Colonic mucosa (tissue), 4 donors: ENCODE measurements at places on chromosomes 2 and 18.

GRCh38 chr2:70743677-70744076, 24.3 kb downstream of the ADD2 start:
- DNase-seq = no peak

- no peak for DNase-seq
These were observed 68.3 kb upstream of the SESTD1 start for GRCh38 chr2:179332903-179333302.

GRCh38 chr2:185268651-185269050, 470.0 kb upstream of the FSIP2 start:
- no peak for DNase-seq

GRCh38 chr2:136255648-136256461, 137.9 kb upstream of the CXCR4 start:
- DNase-seq = no peak

DNA sequence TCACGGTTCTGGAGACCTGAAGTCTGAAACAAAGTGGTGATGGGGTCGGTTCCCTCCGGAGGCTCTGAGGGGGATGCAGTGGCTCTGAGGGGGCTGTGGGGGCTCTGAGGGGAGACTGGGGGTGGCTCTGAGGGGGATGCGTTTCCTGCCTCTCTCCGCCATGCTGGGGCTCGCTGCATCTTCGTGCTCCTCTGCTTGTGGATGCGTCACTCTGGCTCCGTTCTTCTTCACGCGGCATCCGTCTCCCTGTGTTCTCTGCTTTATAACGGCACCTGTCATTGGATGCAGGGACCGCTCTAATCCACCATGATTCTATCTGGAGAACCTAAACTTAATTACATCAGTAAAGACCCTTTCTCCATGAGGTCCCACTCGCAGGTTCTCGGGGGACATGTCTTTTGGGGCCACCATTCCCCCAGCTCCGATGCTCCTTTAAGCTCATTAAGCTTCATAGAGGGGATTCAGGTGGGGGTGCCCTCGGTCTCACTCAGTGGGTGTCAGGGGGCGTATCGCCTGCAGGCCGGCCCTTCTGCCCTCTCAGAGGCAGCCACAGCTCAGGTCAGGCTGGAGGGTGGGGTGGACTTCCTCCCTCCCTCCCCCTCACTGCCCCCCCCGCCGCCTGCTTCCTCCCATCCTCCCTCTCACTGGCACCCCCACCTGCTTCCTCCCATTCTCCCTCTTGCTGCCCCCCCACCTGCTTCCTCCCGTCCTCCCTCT, 18.4 kb downstream of the RTP5 start:
- no peak for DNase-seq

- no peak for DNase-seq
These were observed 95.7 kb downstream of the B3GNT2 start for GRCh38 chr2:62291517-62292137.

GRCh38 chr18:3265564-3266033, 3.7 kb downstream of the MYL12B start:
- no peak for DNase-seq

GRCh38 chr2:24771061-24771460, 22.1 kb downstream of the PTRHD1 start:
- no peak for DNase-seq

DNA sequence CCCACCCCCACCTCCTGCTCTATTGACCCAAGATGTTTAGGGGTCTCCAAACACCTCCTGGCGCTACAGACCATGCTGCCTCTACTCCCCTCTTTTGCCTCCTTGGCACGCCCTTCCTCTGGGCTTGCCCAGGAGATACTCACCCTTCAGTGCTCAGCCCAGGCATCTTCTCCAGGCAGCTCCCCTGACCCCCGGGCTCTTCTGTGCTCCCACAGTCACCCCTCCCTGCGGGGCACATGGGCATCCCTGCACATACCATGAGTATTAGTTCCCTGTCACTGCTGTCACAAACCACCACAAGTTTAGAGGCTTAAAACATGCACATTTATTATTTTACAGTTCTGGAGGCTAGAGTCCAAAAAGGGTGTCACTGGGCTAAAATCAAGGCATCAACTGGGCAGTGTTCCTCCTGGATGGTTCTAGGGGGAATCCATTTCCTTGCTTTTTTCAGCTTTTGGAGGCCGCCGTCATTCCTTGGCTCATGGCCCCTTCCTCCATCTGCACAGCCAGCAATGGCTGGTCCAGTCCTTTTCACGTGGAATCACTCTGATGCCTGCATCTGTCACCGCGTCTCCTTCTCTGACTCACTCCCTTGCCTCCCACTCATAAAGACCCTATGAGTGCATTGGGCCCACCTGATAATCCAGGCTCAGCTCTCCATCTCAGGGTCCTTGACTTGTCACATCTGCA, 230.4 kb upstream of the COPS8 start:
- no peak for DNase-seq

- no peak for DNase-seq
These were observed 26.8 kb downstream of the SLC30A6 start for GRCh38 chr2:32192418-32192817.

- DNase-seq = peak; percentile 69
These were observed 22.8 kb downstream of the ZSCAN30 start for GRCh38 chr18:35267161-35267651.

GRCh38 chr2:174052584-174052976, 87.4 kb upstream of the SP3 start:
- DNase-seq = no peak

GRCh38 chr18:73950116-73950700, 197.4 kb downstream of the FBXO15 start:
- DNase-seq = no peak

- DNase-seq = no peak
These were observed 906.7 kb downstream of the NRXN1 start for GRCh38 chr2:50125246-50125645.

- no peak for DNase-seq
These were observed 18.4 kb upstream of the CLASP1 start for GRCh38 chr2:121667618-121668017.

DNA sequence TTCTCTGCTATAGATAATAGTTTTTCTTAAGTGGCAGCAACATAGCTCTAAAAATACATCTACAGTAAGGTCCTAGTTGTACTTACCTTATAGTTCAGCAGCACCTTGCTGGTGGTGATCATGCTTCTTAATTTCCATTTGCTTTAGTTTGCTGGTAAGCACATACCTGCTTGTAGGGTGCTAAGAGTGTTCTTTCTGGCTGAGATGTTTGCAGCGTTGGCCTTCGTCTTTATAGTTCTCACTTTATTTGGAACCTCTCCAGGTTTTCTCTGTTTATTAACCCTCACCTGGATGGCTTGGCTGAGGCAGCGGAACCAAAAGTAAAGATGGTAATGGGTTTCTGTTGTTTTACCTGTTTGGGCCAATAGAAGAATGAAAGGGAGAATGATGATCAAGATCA, 123.6 kb upstream of the EFEMP1 start:
- no peak for DNase-seq

DNA sequence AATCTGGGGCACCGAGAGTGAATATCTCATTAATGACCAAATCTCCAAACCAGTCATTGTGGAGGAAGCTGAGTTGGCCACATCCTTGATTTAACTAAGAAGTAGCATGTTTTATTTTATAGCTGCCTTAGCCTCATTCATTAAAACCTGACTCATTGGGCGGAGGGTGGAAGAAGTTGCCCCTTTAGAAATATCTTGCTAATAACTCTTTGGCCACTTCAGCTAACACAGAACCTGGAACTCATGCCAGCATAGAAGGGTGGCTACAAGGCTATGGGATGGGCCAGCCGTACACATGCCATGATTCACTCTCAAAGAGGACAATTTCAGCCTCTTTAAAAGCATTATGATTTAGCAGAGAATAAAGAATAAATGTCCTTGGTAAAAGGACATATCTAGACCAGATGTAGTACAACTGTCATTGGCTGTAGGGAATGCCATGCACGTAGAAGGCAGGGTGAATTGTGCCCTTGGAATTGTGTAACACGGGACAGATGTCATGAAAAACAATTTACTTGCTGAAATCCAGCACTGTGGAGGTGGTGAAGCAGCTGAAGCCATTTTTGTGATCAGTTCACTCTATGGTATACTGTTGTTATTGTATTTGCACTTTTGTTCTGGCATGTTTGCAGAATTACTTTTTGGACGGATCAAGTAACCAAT, 330.0 kb downstream of the PLCL1 start:
- DNase-seq = no peak

DNA sequence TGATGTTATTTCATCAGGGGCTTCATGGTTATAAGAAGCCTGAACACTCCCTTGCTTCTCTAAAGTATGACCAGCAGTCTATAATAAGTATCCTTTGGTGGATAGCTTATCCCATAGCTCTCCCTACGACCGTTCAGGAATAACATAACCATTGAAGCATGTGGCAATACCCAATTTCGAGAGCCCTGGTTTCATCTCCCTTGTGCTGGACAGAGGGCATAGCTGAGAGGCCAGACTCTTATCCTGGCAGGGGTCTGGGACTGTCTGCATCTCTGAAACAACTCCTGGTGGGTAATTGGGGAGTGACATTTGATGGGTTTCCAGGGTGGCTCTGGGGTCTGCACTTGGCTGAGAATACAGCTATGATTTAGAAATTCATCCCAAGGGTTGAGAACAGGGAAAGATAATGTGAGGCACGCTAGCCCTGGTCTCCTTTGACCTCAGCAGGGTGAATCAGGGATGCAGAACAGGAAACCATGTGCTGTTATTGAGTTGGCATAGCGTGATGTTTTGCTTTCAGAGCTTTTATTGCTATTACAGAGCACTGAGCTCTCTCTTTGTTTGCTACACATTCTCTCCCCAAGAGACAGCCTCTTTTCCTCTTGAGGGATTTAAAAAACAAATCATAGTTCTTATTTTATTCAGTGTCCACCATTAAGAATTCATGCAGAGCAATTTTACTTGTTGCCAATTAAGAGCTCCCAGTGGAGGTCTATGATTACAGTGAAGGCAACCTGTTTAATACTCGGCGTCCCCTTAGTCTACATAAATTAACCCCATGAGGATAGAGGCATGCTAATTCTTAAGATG, 274.5 kb downstream of the NCKAP5 start:
- no peak for DNase-seq

GRCh38 chr2:197993363-197993762, 189.0 kb downstream of the PLCL1 start:
- DNase-seq = no peak

DNA sequence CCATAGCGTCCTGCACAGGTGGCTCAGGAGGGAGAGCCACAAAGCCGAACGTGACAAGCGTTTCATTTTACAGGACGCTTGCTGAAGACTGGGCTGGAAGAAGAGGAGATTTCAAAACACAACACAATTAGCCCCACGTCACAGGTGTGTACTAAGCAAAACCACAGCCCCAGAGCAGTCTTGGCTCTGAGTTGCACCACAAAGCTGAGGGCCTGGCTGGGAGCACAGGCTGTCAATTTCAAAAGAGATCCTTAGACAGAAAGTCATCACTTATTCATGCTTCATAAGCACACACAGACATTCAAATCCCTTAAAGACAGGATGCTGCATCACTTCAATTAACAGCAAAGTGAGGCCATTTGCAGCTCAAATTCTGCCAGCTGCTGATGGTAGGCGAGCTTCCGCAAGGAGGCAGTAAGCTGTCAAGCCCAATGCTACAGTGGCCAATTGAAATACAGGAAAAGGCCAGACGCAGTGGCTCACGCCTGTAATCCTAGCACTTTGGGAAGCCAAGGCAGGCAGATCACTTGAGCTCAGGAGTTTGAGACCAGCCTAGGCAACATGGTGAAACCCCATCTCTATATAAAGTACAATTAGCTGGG, 79.6 kb downstream of the SKA1 start:
- DNase-seq = no peak

GRCh38 chr2:18740474-18740881, 151.1 kb upstream of the NT5C1B start:
- no peak for DNase-seq

- DNase-seq = no peak
These were observed 250.3 kb upstream of the FOSL2 start for GRCh38 chr2:28142386-28142785.

DNA sequence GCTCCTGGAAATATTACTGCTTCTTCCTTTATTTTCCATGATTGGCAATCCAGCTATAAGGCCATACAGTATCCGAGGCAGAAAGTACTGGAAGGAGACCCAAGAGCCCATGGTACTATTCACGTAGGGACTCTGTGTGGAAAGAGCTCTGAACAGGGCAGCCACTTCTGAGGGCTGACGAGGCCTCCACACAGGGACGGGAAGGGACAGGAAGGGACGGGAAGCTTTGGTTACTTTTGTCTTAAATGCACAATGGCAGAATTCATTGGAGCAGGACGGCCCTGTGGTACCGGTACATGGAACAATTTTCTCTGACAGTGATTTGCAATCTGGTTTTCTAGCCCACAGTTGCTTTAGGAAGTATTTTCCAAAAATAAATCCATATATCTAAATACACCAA, 102.4 kb downstream of the MBP start:
- no peak for DNase-seq

- DNase-seq = no peak
These were observed 108.5 kb downstream of the RAPGEF4 start for GRCh38 chr2:172843902-172844715.

GRCh38 chr2:30031184-30031583, 109.8 kb upstream of the ALK start:
- DNase-seq = no peak

GRCh38 chr2:86822668-86823345, 32.1 kb upstream of the CD8A start:
- no peak for DNase-seq

- DNase-seq = peak; percentile 80
These were observed 77.0 kb upstream of the SERTAD2 start for GRCh38 chr2:64730551-64731262.

DNA sequence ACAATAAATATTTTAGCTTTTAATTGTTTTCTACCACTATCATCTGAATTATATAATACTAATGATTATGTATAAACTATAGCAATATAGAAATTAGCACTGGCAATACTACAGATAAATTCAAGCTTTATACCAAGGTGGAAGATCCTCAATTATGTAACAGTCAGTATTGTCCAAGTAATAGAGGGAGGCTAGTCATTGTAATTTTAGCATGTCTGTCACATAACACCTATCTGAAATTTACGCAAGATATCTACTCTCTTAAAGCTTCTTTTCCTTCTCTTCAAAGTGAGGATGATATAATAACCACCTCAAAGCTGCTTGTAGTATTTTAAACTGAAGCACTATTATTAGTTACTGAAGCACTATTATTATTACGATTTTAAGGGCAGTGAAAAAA, 12.2 kb downstream of the KCNJ3 start:
- DNase-seq = no peak

DNA sequence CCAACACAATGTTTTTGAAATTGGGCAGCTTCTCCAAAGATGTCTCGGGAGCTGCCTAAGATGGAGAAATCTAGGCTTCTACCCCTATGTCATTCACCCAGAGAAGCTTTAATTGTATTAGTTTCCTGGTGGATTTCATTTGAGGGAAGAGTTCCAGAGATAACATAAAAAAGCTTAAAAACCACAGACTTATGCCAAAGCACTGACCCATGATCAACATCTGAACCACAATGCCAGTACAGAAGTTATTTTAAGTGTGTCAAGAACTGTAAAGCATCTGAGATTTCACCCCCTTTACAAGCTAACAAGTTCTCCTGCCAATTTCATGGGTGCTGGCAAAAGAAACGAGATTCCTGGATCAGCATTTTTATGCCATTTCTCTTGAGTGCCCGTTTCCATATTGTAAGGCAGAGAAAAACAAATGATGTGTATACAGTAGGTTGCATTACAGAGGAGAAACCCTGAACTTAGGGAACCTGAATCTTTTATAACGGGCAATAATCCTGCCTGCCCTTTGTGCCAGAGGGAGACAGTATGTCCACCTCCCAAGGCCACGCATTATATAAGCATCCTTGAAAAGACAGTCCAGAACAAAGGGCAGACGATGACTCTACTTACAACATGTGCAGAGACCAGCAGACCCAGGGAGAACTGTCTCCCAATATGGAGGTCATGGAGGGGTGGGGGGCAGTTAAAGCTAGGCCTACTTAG, 44.1 kb downstream of the MREG start:
- no peak for DNase-seq

- DNase-seq = no peak
These were observed 172.6 kb upstream of the PID1 start for GRCh38 chr2:229443546-229444268.
